ENCODE measurements at places on chromosomes 2 and 18.

- DNase-seq: no peak
Measured at GRCh38 chr2:219901155-219901554, 273.7 kb downstream of the SLC4A3 start.

GRCh38 chr2:214169736-214170135 is 241.1 kb upstream of the VWC2L start:
- DNase-seq: no peak

GRCh38 chr18:78685980-78686530 is 293.6 kb upstream of the SALL3 start:
- no peak for DNase-seq

DNA sequence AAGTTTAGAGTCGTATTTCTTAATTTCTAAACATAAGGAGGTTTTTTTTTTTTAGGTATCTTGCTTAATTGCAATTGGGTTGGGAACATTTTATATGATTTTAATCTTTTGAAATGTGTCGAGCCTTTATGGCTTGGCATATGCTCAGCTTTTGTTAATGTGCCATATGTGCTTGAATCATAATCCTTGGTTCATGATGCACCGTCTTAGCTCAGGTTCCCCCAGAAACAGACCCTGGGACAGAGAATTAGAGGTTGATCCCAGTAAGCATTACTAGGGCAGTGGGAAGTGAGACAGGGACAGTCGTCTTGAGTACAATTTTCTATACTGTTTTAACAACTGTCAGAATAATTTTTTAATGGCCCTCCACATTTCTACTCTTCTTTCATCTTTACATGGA is 9.3 kb downstream of the CHCHD5 start:
- DNase-seq: no peak

DNA sequence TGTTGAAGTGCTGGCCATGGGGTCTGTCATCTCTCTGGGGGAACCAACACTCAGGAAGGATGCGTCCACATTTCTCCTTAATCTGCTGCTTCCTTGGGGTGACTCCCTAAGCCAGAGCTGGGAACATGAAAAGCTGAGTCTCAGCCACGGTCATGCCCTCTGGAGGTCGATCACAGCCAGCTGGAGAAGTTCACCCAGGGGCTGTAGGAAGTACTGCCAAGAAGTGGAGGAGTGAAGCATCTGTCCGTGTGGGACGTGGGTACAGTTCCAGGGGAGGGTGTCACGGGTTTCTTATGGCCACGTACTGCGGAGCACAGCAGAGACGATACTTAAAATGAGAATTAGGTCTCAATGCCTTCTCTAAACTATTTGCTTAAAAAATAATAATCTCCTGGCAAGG is 42.4 kb upstream of the IGFBP2 start:
- DNase-seq: no peak

DNA sequence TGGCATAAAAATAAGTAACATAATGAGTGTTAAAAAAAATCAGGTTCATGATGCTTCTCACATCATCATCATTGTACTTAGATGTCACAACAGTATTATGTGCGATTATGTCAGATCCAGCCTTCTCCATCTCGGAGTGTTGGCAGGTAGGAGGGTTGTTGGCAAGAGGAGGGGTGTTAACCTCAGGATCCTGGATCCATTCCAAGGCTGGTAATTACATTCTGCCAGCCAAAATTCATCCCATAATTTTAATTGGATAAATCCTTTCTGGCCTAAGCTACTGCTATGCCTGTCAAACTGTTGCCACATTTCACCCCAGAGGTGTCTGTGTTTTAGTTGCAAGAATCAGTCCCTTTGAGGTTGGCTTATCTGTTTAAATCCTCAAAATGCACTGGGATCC is 891 bp upstream of the FTCDNL1 start:
- no peak for DNase-seq

GRCh38 chr2:133660510-133660909 is 92.2 kb upstream of the NCKAP5 start:
- no peak for DNase-seq

- DNase-seq: peak; percentile 96
Measured at GRCh38 chr2:47313141-47313691, 89.7 kb upstream of the MSH2 start.

GRCh38 chr2:79945653-79946445 is 358.7 kb downstream of the LRRTM1 start:
- DNase-seq: no peak

DNA sequence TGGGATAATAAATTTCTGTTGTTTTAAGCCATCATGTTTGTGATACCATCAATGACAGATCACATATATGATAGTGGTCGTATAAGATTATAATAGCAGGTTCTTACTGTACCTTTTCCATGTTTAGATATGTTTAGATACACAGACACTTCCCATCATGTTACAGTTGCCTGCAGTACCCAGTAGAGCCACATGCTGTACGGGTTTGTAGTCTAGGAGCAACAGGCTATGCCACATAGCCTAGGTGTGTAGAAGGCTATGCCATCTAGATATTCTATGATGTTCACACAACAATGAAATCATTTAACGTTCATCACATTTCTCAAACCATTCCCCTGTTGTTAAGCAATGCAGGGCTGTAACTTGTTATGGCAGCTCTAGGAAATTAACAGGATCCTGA is 132.9 kb upstream of the SH3BP4 start:
- DNase-seq: no peak

DNA sequence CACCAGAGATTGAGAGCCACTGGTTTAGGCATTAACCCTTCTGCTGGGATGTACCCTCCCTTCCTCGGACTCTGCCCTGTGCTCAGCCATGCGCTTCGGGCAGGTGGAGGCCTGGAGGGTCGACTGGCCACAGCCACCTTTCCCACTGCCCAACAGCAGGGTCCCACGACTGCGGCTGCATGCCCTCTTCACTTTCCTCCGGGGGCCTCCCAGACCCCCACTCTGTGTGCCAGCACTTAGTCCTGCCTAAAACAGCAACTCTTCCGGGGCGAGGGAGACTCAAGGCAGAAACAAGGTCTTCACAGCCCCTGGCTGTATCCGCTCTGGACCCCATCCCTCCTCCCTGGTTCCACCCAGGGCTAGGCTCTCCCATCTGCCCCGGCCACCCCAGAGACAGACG is 31.3 kb upstream of the BIN1 start:
- DNase-seq: no peak

- no peak for DNase-seq
Measured at GRCh38 chr2:23662466-23662865, 264.5 kb downstream of the ATAD2B start.

DNA sequence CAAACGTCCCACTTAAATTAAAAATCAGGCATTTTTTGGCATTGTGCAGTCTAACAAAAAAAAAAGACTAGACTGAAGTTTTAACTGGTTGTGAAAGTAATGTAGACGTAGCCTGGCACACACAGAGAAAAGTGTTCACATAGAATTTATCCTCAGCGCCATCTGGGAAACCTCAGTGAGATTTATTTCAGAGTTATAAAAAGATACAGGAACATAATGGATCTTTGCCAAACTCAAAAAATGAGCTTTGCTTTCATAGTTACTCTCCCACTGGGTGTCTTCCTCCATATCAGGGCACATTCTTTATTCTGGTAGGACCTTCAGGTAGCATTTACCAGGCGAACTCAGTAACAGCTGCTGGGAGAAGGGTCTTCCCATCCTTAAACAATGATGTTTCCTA is 532.4 kb upstream of the SALL3 start:
- no peak for DNase-seq

GRCh38 chr2:48482769-48483168 is 47.2 kb upstream of the STON1 start:
- no peak for DNase-seq

DNA sequence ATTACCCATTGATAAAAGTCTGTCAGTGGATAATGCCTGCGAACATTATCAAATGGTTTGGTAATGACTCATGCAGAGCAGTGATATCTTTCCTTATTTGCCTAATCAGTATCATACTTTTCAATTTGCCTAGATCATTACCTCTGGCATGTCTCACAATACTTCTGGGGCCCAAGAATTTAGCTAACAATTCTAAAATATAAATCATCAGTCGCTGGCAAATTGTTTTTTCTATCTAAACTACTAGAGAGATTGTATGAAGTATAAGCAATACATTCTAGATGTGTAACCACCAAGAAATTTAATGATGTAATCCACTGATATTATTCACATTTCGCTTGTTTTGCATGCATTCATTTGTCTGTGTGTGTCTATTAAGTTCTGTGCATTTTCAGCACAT is 191.2 kb upstream of the CDH19 start:
- peak; percentile 1 for DNase-seq

DNA sequence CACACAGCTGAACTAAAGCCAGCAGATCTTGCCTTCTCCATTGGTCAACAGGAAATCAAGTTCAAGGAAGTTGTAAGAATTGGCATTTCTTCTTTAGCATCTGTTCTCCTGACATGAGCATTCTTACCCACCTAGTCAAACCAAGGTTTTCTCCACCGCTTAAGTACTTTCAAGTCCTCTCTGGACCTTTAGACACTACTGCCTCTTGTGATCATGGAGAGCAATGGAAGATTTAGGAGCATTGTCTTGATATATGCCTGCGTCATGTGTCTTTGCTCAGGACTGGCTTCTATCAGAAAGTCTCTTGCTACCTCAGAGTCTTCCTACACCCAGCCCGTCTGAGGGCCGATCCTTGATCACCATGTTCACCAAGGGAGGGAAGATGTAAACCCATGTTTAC is 262.2 kb downstream of the PHLPP1 start:
- DNase-seq: no peak

GRCh38 chr18:78521744-78522143 is 457.9 kb upstream of the SALL3 start:
- DNase-seq: no peak

- peak; percentile 39 for DNase-seq
Measured at GRCh38 chr2:31980674-31981356, 30.0 kb downstream of the MEMO1 start.

GRCh38 chr2:236572482-236572881 is 2.9 kb downstream of the ACKR3 start:
- no peak for DNase-seq

DNA sequence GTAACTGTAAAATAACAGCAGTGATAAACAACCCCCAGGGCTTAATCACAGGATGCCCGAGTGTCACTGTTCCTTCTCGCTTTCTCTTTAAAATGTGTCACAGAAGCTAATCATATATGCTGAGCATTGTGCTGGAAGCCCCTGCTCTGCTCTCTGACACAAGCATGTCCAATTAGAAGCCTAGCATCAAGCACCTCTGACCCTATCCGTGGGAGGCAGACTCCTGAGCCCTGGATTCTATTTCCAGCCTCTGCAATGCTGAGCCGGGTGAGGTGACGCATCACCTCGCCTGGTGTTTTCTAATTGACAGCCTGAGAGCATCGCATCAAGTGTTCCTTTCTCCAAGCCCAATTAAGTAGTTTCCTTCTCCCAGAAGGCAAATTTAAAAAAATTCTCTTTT is 19.7 kb upstream of the SCG2 start:
- no peak for DNase-seq

DNA sequence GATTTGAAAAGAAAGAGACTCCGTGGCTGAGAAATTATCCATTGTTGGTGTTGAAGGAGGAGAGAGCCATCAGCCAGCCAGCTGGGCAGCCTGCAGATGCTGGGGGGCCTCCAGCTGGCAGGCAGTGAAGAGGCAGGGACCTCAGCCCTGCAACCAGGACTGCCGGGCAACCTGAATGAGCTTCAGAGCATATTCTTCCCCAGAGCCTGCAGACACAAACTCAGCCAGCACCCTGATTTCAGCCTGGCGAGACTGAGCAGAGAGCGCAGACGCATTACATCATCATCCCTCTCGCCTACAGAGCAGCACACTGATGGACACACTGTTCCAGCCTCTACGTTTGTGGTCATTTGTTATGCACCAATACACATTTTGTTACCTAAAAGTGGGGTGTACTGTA is 150.7 kb upstream of the RAB6C start:
- DNase-seq: no peak

- no peak for DNase-seq
Measured at GRCh38 chr2:60958800-60959199, 58.7 kb upstream of the PEX13 start.

DNA sequence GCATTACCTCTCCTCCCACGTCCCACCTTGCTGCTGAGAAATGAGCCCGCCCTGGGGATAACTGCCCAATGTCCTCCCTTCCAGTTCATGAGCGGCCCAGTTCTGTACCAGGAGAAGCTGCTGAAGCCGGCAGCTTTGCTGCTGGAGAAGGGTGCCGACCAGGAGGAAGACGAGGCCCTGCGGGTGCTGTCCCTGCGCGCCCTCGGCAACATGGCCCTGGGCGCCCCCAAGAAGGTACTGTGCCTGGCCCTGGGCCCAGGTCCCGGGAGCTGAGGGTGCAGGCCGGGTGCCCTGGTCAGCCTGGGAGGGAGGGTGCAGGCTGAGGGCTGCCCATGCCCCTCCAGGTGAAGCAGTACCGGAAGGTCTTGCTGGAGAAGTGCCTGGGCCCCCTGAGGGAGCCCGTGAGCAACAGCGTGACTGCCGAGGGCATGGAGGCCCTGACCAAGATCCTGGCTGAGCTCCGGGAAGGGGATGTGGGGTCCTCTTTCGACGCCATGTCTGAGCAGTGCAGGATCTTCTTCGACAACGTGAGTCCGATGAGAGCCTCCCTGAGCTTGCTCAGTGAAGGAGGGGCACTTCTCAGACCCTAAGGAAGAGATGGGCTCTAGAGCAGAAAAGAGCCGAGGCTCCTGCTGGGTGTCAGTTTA is 25.7 kb downstream of the HJURP start:
- no peak for DNase-seq

- DNase-seq: no peak
Measured at GRCh38 chr2:45253151-45253550, 243.9 kb upstream of the SIX2 start.

DNA sequence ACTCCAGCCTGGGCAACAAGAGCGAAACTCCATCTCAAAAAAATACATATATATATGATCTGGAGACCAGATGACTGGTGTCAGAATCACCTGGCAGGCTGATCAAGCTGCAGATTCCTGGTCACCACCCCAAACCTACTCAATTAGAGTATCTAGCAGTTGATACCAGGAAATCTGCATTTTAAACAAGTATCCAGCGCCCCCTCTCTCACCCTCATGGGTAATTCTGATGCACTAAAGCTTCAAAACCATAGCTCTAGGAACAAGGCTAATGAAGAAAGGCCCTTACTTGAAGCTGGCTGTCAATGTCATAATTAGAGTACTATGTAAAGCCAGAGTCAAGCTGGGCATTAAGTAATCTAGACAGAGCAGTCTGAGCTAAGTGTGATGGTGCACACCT is 25.0 kb upstream of the PCBP1 start:
- no peak for DNase-seq

- DNase-seq: no peak
Measured at GRCh38 chr2:106208874-106209273, 14.8 kb upstream of the UXS1 start.

DNA sequence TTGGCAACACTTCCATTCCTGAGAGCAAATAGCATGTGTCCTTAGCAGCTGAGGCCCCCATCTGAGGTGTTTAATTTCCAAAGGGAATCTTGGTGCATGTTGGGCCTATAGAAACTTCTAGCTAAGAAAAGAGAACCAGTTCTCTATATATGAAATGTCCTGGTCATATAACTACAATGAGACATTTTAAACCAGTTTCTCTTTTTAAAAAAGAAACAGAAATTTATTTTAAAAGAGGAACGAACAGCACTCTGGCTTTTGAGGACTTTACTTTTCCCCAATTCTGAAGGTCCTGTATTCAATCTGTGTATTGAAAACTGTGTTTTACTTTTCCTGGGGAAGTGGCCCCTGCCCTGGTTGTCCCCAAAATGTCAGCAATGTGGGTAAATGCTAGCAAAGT is 309.5 kb upstream of the STON1 start:
- DNase-seq: no peak
